ENCODE measurements at places on chromosomes 7 and 10.

- DNase-seq = no peak
Measured at GRCh38 chr7:33261585-33261984, 132.2 kb downstream of the BBS9 start.

DNA sequence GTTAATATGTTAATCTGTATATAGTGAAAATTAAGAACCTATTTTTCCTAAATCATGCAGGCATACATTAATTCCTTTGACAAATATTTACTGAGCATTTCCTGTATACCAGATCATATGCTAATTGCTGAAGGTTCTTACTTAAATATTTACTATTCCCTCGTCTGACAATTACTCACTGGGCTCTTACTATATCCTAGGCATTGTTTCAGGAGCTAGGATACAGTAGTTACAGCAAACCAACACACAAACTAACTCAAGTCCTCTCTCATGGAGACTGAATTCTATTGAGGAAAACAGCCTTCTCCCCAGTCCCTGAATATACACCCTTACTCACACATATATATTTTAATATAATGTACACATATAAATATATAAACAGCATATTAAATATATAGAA is 786.0 kb downstream of the NRG3 start:
- no peak for DNase-seq

DNA sequence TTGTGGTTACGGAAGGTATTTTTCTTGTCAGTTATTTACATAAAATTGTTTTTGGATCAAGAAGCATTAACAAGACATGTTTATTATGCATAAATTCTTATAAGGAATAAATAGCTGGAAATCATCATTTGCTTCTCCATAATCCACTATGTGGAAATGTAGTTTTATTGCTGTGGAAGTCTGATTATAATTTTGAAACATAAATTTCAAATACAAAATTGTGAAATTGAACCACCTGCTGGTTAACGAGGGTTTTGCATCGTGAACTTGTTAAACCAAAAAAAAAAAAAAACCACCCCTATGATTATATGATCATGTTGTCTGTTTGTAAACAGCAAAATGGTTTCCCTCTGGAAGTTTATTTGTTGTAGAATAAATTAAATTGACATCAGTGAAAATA is 25.9 kb downstream of the ABRAXAS2 start:
- DNase-seq = no peak

- DNase-seq = no peak
Measured at GRCh38 chr10:14670551-14671240, 104.0 kb downstream of the FAM107B start.

DNA sequence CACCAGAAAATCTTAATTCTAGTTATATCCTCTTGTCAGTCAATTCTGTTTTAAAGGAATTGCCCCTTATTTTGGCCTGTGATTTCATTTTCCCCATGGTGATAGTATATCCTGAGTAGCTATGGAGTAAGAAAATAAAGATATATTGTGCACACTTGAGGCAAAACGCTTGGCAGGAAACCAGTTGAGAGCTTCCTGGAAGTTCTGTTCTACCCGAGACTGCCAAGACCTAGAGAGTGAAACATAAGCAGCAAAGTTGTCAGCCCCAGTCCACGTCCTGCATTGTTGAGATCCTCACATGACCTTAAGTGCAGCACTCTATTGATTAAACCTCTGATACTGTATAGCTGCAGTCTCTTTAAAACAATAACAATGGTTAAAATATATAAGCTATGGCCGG is 235.2 kb downstream of the CDC14C start:
- DNase-seq = no peak

GRCh38 chr7:44823255-44823781 is 24.6 kb downstream of the H2AZ2 start:
- no peak for DNase-seq

GRCh38 chr7:1357601-1358271 is 101.5 kb downstream of the MICALL2 start:
- no peak for DNase-seq

DNA sequence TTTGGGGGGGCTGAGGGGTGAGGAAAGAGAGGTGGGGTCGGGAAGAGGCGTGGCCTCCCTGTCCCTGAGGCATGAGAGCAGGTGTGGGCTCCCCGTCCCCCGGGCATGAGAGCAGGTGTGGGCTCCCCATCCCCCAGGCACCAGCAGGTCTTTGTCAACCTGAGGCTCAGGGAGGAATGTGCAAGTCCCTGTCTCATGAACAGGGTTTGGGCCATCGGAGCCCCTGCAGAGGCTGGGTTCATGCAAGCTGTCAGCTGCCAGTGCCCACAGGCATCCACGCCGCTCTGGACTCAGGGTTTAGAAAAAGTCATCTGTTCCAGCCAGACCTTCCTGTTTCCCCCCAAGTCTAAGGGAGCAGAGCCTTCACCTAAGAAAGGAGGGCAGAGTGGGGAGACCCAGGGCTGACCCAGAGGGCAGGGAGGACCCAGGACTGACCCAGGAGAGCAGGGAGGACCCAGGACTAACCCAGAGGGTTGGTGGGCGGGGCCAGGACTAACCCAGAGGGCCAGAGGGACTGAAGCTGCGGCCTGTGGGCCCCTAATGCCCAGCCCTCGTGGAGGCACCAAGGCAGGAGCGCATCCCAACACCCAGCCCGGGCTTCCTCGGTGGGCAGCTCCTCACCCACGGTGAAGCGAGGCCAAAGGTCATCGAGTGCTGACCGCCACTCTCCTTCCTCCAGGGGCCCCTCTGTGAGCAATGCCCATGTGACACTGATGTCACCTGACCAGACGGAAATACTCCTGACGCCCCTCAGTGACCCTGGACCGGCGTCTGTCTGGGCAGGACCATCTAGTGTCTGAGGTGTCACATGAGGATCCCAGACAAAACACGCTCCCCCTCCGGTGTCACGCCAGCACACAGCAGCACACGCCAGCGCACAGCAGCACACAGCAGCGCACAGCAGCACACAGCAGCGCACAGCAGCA is 28.9 kb upstream of the GPR146 start:
- DNase-seq = no peak

DNA sequence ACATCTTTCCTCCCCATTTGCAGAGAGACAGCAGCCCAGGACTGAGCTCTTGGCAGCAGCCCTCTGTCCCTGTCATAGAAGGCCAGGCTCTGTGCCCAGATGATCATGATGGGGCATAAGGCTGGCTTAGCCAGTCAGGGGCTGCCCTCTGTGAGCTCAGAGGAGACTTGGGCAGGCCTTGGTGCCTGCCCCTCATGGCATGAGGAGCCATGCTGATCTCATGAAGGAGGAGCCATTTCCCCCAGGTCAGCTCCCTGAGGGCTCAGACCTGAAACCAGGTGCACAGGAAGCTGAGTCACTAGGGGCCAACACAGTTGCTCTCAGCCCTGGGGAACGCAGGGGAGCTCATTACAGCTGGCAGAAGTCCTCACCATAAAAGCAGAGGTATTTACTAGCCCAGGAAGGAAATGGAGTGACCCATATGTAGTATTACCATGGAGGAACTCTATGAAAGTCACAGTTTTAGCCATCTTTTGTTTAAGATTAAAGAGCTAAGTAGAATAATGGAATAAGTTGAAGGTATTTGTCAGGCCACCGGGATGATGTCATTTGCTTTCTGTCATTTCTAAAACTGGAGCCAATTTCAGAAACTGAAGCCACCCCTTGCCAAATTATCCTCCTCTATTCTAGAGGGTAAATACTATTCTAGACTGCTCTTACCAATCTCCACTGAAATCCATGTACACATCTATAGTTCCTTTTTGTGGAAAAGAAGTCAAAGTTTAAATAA is 362.4 kb upstream of the ZNF32 start:
- DNase-seq = no peak

- DNase-seq = no peak
Measured at GRCh38 chr7:70470746-70471145, 661.2 kb upstream of the GALNT17 start.

DNA sequence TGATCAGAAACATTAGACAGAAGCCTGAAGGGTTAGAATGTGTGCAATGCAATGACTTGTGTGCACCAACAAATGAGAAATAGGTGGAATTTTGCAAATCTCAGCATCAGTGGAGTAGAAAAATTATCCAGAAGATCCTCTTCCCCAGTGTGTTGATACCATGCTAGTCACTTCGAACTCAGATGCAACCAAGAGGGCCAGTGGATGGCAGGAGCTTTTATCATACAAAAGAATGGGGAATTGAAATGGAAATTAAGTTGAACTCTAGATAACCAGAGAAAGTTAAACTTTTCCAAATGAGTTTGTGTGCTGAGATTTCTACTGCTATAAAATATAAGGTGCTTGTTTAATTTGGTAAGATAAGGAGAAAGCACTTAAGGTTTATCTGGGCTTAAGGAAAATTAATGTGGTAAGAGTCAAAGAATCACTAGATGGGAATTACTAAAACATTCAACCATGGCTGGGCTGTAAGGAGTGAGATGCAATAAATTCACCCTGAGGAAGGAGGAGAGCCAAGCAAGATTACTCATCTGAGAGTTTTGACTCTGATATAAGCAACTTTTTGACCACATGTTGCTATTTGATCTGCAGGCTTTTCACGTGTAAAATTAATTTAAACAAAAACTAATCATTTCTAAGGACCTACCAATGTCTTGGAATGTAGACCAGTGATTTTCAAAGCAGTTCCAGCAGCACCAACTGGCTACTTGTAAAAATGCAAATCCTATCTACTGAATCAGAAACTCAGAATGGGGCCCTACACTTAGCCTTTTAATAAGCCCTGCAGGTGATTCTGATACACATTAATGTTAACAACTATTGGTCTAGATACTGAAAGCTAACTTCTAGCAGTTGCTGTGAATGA is 113.2 kb downstream of the CDC14C start:
- no peak for DNase-seq

DNA sequence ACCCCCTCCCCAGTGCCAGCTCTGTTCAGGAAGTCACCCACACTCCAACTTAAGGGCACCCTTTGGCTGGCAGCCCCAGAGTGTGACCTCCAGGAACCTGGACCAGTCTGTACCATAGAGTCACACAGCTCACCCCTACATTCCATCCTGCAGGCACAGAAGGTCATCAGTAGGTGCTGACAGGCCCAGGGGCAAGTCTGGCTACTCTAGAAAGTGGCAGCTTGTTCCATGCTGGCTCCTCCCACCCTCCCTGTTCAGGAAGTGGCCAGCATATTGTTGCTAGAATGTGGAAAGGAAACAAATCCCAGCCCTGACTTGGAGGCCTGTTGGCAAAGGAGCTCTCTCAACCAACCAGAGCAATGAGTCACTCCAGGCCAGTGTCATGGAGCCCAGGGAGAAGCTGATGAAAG is 3.2 kb upstream of the NCOA4 start:
- DNase-seq = no peak

DNA sequence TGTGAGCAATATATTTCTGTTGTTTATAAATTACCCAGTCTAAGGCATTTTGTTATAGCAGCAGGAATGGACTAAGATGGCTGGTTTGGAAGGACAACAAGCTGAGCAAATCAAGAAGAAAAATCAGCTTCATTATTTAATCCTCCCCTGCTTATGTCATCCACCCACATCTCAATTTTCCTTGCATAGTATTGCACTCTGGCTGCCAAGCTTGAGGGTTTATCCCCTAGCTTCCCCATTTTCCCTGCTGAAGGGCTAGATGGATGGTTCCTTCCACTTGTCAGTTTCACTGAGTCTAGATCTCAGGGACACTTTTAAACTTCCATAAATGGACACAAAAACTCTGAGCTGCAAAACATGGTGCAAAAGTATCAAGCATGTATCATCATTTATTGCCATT is 75.2 kb upstream of the LAMB4 start:
- no peak for DNase-seq

DNA sequence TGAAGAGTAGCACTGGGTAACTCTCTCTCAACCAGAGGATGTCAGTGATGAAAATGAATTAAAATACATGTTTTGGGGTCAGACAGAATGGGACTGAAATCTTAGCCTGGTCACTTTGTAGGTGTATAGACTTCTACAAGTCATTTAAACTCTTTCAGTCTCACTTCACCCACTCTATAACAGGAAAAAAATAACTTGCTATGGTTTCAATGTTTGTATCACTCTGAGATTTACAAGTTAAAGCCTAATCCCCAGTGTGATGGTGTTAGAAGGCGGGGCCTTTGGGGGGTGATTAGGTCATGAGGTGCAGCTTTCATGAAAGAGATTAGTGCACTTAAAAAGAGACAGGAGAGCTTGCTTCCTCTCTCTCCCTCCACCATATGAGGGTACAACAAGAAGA is 134.8 kb downstream of the INHBA start:
- DNase-seq = no peak

- DNase-seq = no peak
Measured at GRCh38 chr10:80484243-80484642, 30.1 kb downstream of the TSPAN14 start.

GRCh38 chr7:22668971-22669401 is 58.0 kb upstream of the IL6 start:
- no peak for DNase-seq

GRCh38 chr10:127966875-127967274 is 60.0 kb downstream of the PTPRE start:
- no peak for DNase-seq

- DNase-seq = no peak
Measured at GRCh38 chr7:35971133-35971891, 170.5 kb downstream of the SEPTIN7 start.

DNA sequence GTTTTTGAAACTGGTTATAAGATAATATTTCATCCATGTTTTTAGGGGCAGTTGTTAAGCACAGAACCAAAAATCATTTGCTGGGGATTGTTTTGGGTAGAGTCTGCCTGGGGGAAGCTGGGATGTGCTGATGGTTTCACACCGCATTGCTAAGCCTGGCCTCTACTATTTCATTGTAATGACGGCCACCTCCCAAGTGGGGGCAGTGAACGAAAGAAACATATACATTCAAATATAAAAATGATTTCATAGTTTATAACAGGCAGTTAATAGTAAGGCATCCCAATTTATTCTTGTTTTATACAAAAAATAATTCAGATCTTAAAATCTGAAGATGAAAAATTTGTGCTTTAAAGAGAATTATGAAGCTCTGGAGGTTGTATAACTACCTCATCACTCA is 750.8 kb downstream of the REEP3 start:
- no peak for DNase-seq

- DNase-seq = no peak
Measured at GRCh38 chr7:158357106-158357897, 230.3 kb downstream of the PTPRN2 start.

DNA sequence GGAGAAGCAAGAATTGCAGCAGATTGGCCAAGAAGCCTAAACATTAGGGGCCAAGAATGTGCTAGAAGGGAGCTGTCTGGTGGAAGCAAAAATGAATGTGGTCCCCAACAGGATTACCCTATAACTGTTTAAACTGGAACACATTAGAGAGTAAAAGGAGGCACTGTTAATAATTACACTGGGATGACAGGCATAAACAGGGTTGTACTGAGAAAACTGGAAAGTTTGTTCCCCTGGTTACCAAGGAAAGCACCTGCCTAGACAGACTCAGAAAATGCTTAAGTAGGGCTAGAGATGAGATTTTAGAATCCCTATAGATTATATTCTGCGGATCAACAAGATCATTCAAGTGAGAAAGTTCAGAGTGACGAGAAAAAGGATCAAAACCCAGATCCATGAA is 100.8 kb downstream of the CTTNBP2 start:
- no peak for DNase-seq

DNA sequence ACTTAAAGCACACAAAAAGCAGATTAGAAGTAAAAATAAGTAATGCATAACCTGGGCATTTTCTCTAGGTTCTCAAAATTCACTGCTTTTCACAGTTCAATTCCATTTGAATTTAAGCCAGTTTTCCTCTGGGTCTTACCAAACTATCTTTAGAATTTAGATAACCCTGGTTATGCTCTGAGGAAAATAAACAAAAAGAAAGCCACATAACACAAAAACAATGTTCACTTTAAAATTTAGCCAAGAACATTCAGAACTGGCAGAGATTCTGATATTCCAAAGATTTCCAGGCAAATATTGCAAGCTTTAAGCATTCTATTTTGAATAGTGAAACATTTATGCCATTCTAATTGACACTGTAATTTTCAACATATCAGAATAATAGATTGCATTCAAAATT is 50.7 kb upstream of the PRKG1 start:
- no peak for DNase-seq
